Stimulated activated CD4-positive, alpha-beta T cell treated with anti-CD3 and anti-CD28 coated beads, Interleukin-2, amount 100 ng/mL, for 24 hours (primary cell): ENCODE measurements at places on chromosomes 5 and 9.

DNA sequence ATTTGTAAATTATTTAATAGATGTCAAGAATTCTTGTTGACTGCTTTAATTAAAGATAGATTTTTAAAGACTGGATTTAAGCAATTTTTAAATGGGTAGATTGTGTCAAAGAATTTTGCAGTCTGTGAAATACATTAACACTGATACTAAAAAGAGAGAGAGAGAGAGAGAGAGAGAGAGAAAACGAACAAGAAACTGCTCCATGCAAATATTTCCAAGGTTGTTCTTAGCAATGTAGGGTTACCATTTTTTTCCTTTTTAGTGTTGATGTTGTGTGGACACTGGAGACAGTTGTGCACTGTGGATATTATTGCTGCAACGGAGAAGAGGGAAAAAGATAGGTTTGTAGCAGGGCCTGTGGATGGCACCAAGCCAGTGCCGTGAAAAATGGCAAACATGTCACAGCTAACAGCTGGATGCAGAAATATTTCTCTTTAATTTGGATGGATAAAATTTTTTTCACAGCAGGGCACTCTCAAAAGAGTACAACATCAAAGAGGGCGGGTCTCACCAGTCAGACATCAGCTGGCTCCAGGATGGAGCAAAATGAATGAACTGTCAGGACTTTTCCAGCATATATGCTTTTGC lies 58.2 kb downstream of the PRDM6 start:
- no peak for DNase-seq

GRCh38 chr9:85213650-85214607 lies 527.8 kb downstream of the AGTPBP1 start:
- DNase-seq = no peak

DNA sequence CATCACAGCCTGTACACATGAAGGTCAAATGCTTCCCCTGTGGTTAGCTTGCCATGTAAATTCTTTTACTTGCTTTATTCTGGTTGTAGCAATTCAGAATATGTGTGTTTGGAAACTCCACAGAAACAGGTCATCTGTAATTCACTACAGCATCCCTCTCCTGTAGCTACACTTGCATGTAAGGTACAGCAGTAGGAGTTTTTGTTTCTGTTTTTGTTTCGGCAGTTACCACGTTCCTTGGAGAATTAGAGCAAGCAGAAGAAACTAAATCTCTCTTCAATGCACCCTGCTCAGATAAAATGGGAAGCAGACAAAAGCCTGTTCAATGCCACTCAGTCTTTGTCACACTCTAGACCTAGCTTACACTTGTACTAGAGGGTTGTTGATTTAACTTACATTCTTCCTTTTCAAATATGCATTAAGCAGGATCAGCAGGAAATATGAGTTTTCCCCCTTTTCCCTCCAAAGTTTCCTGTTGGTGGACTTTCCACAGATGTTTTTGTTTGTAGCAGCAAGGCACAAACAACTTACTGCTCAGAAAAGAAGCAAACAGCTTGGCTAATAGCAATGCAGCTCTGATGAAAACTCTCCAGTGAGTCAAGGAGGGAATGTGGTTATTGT lies 80.9 kb downstream of the YIPF5 start:
- DNase-seq = no peak

GRCh38 chr9:96187151-96187555 lies 114.8 kb downstream of the HSD17B3 start:
- DNase-seq = no peak

DNA sequence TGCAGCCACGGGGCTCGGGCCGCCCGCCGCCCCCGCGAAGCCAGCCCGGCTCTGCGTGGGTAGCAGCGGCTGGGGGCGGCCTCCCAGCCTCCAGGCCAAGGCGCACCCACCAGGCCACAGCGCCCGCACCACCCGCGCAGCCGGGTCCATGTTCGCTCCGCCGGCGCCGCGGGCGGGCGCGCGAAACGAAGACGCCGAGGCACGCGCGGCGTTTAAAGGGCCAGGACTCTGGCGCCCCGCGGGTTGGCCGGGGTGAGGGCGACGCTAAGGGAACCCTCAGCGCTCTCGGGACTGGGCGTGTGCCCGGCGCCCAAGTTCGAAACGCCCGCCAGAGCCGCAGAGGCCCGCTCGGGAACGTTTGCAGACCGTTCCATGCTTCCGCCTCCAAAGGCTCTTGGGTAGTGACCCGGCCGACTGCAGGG lies at the start of gene PTGES2:
Gene PTGES2 (minus strand): TSS at position 162 of the 422 bp plus-strand sequence. CDS start 12 bp downstream, at position 150.
- DNase-seq = peak; percentile 85

DNA sequence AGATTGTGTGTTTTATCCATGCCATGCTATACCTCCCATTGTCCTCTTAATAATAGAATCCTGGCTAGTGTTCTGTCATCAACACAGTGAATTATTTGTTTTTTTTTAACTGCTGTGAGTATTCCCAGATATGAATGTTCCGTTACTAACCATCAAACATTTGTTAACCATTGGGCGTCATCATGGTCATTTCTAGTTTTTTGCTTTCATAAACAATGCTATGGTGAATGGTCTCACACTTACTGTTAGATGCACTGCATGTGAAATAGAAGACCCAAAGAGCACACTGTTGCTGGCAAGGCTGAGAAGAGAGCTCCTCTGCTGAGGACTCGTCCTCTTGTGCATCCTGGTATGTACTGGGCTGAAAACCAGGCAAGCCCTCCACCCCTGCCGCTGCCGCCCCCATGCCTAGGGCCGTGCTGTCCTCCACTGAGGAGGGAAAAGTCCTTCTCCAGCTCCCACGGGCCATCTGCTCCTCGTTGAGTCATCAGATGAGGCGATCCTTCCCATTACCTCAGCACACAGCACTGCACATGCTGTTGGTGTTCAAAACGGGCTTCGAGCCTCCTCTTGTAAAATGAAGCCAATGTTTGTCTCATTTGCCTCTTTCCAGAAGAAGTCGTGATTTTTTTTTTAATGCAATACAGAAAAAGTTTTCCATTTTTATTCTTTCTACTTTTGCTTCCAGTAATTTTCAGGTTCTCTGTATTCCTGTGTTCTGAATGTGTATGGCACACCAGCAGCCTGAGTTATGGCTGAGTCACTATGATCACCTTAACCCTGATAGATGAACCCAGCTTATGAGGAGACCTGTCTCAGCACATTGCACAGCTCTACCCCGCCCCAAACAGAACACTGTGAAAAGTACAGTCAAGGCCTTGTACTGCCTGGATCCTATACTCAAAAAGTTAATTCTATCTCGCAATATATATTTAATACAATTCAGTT lies 219.0 kb downstream of the AOPEP start:
- no peak for DNase-seq

- no peak for DNase-seq
Observed at GRCh38 chr5:3362606-3362910, 233.1 kb upstream of the IRX1 start.

- DNase-seq = no peak
Observed at GRCh38 chr5:1658665-1659064, 134.9 kb upstream of the LPCAT1 start.

- no peak for DNase-seq
Observed at GRCh38 chr5:107604990-107605389, 65.7 kb downstream of the EFNA5 start.

DNA sequence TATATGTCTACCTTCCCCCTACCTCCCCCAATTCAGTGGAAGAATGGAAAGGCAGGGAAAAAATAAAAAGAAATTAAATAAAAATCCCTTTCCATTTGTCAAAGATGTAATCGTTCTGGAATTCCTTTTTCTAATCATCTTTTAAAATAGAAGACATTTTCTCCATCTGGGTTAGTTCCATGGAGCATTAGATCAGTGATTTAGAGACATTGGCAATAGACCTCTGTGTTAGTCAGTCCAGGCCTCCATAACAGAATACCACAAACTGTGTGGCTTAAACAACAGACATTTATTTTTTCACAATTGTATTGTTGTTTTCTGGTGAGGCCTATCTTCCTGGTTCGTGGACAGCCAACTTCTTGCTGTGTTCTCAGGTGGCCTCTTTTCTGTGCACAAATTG lies 516.6 kb upstream of the DAB2 start:
- DNase-seq = no peak

DNA sequence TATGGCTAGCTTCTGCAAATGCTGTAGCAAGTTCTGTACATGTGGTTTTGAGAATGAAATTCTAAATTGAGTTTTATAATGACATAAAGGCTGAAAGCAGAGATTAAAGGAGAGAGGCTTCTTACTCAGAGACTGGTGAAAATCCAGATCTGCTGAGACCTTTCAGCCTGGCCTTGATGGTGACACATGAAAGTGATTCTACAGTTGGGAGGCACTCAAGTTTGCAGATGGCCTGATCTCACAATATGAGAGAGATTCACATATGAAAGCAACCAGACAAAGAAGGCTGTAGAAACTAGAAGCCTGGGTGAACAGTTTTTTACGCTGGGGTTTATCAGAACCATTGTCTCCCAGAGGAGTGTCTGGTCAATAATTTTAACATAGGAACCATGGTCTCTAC lies 49.0 kb downstream of the RAB3C start:
- no peak for DNase-seq

DNA sequence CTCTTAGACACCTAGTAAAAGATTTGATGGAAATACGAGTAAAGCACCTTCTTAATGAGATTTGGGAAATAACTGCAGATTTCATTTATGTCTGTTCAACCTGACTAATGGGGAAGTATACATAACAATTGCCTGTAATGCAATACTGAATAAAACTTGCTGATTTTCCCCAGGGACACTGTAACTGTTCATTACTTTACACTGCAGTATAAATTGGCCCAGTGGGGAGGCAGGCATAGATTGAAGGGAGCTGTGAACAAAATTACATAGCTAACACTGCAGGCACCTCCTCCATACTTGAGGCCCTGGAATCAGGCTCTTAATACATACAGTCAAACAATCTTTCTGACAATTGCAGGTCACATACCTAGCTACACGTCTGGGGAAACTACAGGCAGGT lies 216.2 kb downstream of the PTPRD start:
- DNase-seq = no peak

GRCh38 chr9:138013836-138014562 lies 136.4 kb downstream of the CACNA1B start:
- no peak for DNase-seq

DNA sequence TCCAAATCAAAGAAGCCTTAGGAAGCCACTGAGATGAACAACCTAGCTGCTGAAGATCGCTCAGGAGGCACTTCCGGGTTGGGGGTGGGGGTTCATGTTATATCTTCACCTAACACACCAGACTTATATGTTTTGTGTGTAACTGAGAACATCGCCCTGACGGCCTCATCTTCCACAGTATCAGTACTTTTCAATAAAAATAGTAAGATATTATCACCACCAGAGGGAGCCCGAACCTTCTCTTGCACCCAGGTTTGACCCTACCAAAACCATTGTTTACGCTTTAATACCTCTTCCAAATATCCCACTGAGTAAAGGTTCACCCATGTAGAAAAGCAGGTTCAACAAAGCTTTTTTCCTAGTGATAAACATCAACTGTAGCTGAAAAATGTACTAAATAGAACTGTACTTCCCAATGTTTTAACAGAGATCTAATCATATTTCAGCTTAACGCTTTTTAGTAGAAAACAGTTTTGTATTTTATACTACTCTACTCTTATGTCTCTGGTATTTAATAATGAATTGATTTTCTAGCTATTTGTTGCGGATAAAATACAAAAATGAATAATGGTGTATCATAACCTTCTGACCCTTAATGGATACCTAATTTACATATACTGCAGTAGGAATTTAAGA lies 244.0 kb downstream of the EPB41L4A start:
- no peak for DNase-seq

- no peak for DNase-seq
Observed at GRCh38 chr5:10652606-10653005, 88.7 kb downstream of the ANKRD33B start.

DNA sequence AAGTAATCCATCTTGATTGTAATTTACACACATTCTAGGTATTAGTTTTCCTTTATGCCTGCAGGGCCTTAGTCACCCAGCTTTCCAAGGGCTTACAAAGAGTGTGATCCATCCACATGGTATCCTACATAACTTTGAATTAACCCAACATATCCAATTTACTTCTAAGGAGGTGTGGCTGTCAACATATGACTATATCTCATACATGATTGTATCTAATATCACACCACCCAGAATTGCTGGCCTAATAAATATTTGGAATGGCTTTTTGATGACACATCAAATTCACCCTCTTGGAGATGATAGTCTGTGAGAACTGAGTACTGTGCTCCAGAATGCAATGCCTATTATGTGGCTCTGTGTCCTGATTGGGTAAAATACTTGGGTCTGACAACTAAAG lies 363.3 kb upstream of the GRIN3A start:
- no peak for DNase-seq

DNA sequence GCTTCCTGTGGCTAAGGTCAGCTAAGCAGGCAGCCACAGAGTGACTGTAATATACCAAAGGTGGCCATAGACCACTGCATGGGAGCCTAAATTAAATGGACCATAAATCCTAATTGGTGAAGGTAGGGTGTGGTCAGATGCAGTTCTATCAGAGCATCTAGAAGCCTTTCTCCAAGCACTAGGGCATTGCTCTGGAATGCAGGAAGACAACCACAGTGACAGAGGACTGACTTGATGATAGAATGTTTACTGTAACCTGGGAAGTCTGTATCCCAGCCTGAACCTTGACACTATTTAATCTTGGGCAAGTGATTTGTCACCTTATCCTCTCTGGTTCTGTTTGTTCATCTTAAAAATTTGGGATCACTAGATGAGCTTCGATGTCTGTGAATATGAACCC lies 2.3 kb downstream of the FBXO38 start:
- DNase-seq = no peak

- no peak for DNase-seq
Observed at GRCh38 chr5:146076028-146076427, 29.3 kb downstream of the PLAC8L1 start.

- no peak for DNase-seq
Observed at GRCh38 chr5:148259288-148259687, 9.3 kb upstream of the SPINK13 start.

DNA sequence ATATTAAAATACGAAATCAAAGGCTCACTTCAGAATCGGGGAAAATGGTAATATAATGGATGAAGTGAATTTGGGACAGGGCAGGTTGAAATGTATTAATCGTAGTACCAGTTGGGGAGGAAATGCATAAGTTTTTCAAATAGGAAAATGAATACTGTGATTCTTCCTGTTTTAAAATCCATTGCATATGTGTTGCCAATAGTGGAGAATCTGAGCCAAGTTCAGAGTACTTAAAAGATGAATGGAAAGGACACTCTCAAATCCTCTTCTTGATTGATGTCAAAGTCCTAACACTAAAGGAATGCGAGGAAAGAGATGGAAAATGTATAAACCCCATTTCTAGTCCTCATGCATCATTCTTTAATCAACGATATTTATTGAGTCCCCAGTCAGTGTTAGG lies 160.9 kb upstream of the CCNG1 start:
- no peak for DNase-seq

DNA sequence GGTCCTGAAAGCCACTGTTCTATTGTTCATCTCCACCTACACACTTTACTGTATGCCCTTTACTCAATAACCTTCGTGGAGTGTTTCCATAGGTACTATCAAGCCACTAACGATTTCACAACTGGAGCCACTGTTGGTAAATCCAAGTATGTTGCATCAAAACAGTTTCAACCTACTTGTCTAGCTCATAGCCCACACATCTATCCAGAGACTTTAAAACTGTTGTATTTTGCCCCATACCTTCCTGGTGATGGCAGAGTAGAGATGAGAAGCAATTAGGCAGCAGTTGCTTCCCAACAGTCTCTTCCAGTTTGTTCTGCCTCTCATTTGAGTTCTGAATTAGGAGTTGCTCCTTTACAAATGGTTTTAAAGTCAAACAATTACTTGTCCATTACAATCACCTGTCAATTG lies 607 bp downstream of the FAXDC2 start:
- no peak for DNase-seq

- DNase-seq = no peak
Observed at GRCh38 chr9:100087218-100087617, 11.6 kb downstream of the ERP44 start.
